Trophoblast cell (in vitro differentiated cells and primary cell): ENCODE measurements at places on chromosomes 6 and 20.

GRCh38 chr6:43383021-43383667, 13.7 kb upstream of the ZNF318 start:
- no peak overlapping the region for H3K4me3 ChIP-seq
- H3K27me3 ChIP-seq: no peaks in the 10 kb centered on the region
- H3K36me3 ChIP-seq: no peaks in the 10 kb centered on the region
- H3K27ac ChIP-seq: no peak overlapping the region
- H3K4me1 ChIP-seq: no peaks in the 10 kb centered on the region

- peaks cover 9% of the 10 kb centered on the region for H3K4me1 ChIP-seq
- no peak overlapping the region for H3K27ac ChIP-seq
- H3K36me3 ChIP-seq: no peaks in the 10 kb centered on the region
- H3K4me3 ChIP-seq: no peak overlapping the region
- H3K27me3 ChIP-seq: no peaks in the 10 kb centered on the region
Observed at GRCh38 chr20:63497946-63498935, 642 bp downstream of the EEF1A2 start.

- H3K4me1 ChIP-seq: no peaks in the 10 kb centered on the region
- no peaks in the 10 kb centered on the region for H3K27me3 ChIP-seq
- H3K4me3 ChIP-seq: no peak overlapping the region
- peak; percentile 4 for DNase-seq
- peaks cover 7% of the 10 kb centered on the region for H3K36me3 ChIP-seq
Observed at GRCh38 chr6:158439255-158439654, 120.6 kb upstream of the TMEM181 start.

- peaks cover 7% of the 10 kb centered on the region for H3K4me1 ChIP-seq
- peaks cover 24% of the 10 kb centered on the region for H3K36me3 ChIP-seq
- H3K4me3 ChIP-seq: no peak overlapping the region
- no peak for DNase-seq
Observed at GRCh38 chr6:4892785-4893485, 110.9 kb downstream of the RPP40 start.

DNA sequence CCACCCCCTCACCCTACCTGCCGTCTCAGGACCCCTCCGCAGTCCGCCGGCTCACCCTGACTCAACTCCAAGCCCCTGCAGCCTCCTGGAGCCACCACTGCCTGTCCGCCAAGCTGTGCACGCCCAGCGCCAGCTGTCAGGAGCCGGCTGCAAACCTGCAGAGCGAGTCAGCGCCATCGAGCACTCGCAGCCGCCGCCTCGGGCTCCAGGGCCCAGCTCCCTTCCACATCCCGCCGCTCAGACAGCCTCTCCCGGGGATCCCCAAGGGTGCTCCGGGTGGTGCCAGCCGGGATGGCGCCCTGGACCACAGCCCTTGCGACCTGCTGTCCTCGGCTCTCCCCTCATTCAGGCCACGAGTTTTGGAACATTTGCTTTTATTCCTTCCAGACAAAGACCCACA, 4.3 kb downstream of the TNNC2 start:
- H3K27me3 ChIP-seq: no peaks in the 10 kb centered on the region
- no peak overlapping the region for H3K4me3 ChIP-seq
- H3K4me1 ChIP-seq: peaks cover 21% of the 10 kb centered on the region
- H3K27ac ChIP-seq: no peak overlapping the region
- no peaks in the 10 kb centered on the region for H3K36me3 ChIP-seq

DNA sequence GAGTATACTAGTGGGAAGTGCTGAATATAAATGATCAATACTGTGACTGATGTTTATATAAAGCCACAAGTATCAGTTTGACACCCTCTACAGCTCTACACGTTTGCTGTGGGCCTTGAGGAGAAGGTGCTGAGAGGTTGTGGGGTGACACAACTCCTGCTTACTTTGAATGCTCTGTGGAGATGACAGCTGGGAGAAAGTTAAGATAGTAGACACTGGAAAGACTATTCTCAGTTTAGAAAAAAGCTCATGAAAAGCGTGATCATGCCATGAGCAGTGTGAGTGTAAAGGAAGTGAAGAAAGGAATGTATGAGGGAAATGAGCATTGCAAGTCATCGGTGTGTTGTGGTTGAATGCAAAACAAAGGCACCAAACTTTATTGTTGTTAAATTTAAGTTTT, 215.8 kb downstream of the UTRN start:
- no peaks in the 10 kb centered on the region for H3K36me3 ChIP-seq
- H3K4me3 ChIP-seq: no peak overlapping the region
- no peak overlapping the region for H3K27ac ChIP-seq
- H3K27me3 ChIP-seq: no peaks in the 10 kb centered on the region

GRCh38 chr6:73079978-73080377, 145.3 kb downstream of the KHDC1L start:
- no peaks in the 10 kb centered on the region for H3K4me1 ChIP-seq
- no peaks in the 10 kb centered on the region for H3K27me3 ChIP-seq
- H3K36me3 ChIP-seq: no peaks in the 10 kb centered on the region
- DNase-seq: no peak
- H3K4me3 ChIP-seq: no peak overlapping the region

GRCh38 chr6:69985180-69985579, 118.8 kb downstream of the COL19A1 start:
- H3K36me3 ChIP-seq: no peaks in the 10 kb centered on the region
- no peaks in the 10 kb centered on the region for H3K27me3 ChIP-seq
- no peak overlapping the region for H3K27ac ChIP-seq

- peaks cover 14% of the 10 kb centered on the region for H3K4me1 ChIP-seq
- H3K4me3 ChIP-seq: no peak overlapping the region
- H3K36me3 ChIP-seq: no peaks in the 10 kb centered on the region
- DNase-seq: no peak
Observed at GRCh38 chr20:32976746-32977145, 27.5 kb downstream of the SUN5 start.

GRCh38 chr6:138465007-138465645, 34.2 kb downstream of the NHSL1 start:
- H3K4me3 ChIP-seq: no peak overlapping the region
- peaks cover 8% of the 10 kb centered on the region for H3K36me3 ChIP-seq
- H3K27ac ChIP-seq: peak overlapping the region; percentile 51
- no peaks in the 10 kb centered on the region for H3K27me3 ChIP-seq
- DNase-seq: peak; percentile 22

DNA sequence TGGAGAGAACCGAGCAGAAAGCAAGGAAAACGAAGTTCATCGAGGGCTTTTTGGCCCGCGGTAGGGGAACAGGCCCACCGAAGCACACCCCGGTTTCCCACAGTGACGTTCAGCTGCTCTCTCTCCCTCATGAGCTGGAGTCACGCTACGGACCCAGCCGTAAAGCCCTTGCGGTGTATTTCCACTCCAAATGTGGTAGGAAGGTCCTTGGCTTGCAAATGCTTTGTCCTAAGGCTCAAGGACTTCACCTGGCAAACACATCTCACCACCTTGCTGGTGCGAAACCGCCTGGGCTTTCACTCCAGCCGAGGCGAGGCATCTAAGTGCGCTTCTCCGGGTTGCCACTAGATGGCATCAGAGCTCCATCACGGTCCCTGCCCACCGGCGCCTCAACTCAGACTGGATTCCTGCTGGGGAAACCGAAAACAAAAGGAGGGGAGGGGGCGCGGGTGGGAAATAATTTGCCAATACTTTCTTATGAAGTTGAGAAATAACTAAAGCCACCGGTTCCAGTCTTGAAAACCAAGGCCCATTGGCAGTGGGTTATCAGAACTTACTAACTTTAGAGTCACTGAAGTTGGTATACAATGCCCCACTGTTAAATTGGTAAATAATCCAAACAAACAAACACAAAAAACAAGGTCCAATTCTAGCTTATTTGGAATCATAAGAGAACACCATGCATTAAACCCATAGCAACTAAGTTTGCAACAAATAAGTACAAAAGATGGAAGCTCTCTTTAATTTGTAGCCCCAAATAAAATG, 13.4 kb upstream of the FOXC1 start:
- H3K4me1 ChIP-seq: no peaks in the 10 kb centered on the region
- H3K27me3 ChIP-seq: no peaks in the 10 kb centered on the region
- H3K4me3 ChIP-seq: no peak overlapping the region
- no peak overlapping the region for H3K27ac ChIP-seq
- peak; percentile 74 for DNase-seq

DNA sequence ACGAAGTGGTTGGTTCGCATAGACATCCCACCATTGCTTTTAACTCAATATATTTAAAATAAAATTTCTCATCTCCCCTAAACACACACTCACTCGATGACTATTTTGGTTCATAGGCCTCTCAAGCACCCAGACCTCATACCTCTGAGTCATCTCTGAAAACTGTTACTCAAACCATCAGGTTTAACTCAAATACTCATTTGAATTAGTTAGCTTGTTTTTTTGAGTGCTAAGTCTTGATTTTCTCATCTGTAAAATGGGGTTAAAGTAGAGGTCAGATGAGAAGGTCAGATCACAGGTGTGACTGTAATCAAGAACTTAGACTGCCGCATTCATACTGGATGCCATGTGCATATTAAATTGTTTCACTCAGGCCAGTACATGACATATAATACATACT, 243.9 kb upstream of the TENT5A start:
- no peaks in the 10 kb centered on the region for H3K27me3 ChIP-seq
- H3K36me3 ChIP-seq: no peaks in the 10 kb centered on the region
- H3K4me1 ChIP-seq: no peaks in the 10 kb centered on the region
- no peak overlapping the region for H3K27ac ChIP-seq

GRCh38 chr20:53126185-53126584, 154.0 kb downstream of the TSHZ2 start:
- DNase-seq: no peak
- H3K27ac ChIP-seq: no peak overlapping the region
- H3K4me3 ChIP-seq: no peak overlapping the region
